ENCODE measurements at places on chromosomes 4 and X.

GRCh38 chr4:125772680-125773079, 457.9 kb downstream of the FAT4 start:
- DNase-seq: no peak

GRCh38 chr4:158169506-158169905, 3.3 kb downstream of the GASK1B start:
- DNase-seq: no peak

- DNase-seq: no peak
These were observed 220.1 kb downstream of the PDGFC start for GRCh38 chr4:156751486-156751885.

DNA sequence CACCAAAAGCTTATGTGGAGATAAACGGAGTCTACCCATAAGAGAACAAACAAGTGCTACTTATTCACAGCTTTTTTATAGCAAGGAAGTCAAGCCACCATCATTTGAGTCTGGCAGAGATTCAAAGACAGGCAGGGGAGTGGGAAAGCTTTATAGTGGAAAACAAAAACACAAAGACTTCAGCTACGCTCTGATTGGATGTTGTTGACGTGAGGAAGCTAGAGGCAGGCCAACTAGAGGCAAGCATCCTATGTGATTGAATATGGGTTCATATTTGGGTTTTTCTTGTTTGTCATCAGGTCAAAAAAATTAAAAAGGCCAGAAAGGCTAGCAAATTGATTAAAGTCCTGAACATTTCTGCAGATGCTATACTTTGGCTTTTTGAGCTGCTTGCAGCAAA, 719 bp upstream of the TCEAL4 start:
- DNase-seq: no peak

- DNase-seq: no peak
These were observed 308.3 kb downstream of the BMPR1B start for GRCh38 chr4:95066050-95066449.

DNA sequence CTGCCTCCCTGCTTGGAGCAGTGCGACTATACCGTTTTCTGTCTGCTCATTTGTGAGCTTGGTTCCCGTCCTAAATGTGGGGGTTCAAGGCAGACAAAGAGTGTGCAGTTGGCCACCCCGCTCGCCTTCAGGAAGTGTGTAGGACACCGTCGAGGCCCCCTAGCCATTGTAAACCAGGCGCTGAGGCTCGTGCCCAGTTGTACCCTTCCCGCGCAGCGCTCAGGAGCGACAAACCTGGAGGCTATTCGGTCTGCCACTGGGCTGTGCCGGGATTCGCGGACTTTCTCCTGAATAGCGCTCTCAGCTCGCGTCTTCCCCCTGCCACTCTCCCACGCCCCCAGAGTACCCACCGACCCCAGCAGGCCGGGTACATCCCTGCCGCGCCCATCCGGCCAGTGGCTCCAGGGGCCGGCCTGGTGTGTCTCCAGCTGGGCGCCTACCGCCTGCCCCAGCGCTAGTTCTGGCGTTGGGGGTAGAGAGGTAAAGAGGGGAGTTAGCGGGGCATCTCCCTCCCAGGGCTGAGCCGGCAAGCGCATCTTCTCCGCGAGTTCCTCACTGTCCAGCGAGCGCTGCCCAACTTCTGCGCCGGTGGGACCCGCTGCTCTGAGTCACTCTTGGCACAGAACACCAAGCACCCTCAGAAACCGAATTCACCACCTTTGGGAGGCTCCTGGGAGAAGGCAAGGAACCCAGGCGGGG, 880 bp upstream of the LONRF3 start:
- no peak for DNase-seq

DNA sequence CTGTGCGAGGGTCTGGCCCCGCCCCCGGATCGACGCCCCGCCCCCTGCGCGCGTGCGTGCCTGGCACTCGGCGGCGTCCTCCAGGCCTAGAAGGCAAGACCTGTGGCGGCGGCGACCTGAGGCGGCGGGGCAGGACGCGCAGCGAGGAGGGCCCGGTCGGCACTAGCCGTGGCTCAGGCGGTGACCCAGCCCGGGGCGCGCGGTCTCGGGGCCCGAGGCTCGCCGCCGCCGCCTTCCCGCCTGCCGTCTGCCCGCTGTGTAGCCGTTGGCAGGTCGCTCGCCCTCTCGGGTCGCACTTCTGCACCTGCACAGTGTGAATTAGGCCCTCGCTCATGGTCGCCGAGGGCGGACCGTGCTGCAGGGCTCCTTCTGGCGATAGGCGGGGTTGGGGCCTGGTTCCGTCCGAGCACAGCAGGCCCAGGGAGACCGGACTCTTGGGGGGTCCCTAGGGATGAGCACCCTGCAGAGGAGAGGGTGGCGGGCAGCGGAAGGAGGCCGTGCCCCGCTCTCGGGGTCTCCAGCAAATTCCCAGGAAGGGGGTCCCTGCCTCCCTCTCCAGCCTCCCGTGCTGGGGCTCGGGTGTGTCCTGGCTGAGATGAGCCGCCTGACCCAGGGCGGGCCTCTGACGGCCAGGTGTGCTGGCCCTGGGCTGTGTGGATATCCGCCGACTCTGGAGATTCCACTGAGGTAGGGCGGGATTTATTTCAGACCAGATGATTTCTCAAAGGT, 557 bp upstream of the FAM53A start:
- peak; percentile 97 for DNase-seq

Data from stimulated activated CD4-positive, alpha-beta T cell treated with anti-CD3 and anti-CD28 coated beads, Interleukin-1b, Interleukin-23, amount 100 ng/mL, for 1 hour (primary cell).